ENCODE measurements at places on chromosomes 3 and 15.

- DNase-seq: no peak
Observed at GRCh38 chr15:22918056-22918455, 62.1 kb downstream of the CYFIP1 start.

- no peak for DNase-seq
Observed at GRCh38 chr15:22967084-22967770, 12.9 kb downstream of the CYFIP1 start.

GRCh38 chr3:55330756-55331155, 156.3 kb downstream of the WNT5A start:
- no peak for DNase-seq

GRCh38 chr3:106115557-106115956, 246.7 kb upstream of the CBLB start:
- DNase-seq: no peak

GRCh38 chr3:165549037-165549436, 288.2 kb downstream of the BCHE start:
- no peak for DNase-seq

DNA sequence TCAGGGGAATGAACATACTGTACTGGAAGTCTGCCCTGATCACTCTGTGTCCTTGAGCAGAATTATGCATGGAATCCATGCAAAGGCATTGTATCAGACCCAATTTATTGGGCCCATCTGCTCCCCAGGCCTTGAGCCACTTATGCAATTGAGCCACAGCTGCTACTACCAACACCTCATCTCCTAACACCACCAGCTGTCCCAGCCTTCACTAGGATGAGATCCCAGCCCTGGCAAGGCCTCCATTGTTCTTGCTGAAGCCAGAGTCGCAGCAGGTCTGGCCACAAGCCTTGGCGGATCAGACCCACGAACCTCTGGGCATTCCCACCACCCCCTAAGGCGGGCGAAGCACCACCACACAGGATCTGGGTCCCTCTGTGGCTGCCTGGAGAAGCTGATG, 9.2 kb upstream of the NME9 start:
- no peak for DNase-seq

DNA sequence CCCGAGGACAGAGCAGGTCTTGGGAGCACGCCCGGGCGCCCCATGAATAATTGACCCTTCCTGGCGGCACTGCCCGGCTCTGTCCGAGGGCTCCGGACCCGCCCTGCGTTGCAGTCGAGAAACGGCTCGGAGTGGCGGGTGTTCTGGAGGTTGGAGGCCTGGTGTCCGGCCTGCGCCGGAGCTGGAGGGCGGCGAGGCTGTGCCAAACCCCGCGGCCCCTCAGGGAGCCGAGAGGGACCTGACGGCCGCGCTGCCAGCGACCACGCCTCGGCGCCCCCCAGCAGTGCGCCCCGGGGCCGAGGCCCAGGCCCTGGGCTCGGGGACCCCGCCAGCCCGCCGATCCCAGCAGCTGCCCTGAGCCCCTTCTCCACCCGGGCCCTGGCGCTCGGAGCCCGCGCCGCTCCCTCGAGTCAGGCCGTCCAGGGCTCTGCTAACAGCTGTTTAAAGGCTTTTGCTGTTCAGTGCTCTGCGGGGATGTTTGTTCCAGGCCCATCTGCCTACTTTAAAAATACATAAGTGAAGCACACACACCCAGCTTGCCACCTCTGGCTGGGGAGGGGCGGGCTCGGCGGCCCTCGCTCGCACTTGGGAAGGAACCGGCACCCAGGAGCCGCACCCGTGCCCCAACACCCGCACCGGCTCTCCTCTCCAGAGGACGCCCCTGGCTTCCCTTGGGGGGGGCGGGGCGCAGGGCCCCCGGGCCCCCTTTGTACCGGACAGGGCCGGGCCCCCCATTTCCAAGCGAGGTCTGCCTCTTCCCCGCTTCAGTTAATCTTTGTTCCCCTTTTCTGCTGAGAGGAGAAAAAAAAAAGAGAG, 730 bp upstream of the ZNF710 start:
- no peak for DNase-seq

DNA sequence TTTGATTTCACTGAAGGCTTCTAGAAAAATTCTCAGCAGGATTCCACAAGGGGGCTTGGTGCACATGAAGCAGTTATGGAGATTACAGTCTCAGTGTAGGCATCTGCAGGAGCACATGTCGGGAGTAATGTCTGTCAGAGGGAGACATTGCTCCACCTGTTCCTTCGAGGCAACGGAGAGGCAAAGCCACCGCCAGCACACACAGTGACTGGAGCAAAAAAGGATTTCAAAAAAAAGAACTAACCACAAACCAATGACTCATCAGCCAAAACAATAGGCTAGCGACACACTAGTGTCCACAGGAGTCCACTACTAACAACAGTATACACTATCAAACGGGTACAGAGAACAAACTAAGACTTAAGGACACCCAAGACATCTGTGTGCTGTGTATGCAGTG, 68.9 kb downstream of the NPTN start:
- no peak for DNase-seq

GRCh38 chr3:16767006-16767405, 117.7 kb upstream of the PLCL2 start:
- no peak for DNase-seq

GRCh38 chr3:48013288-48013980, 2.8 kb downstream of the MAP4 start:
- no peak for DNase-seq

DNA sequence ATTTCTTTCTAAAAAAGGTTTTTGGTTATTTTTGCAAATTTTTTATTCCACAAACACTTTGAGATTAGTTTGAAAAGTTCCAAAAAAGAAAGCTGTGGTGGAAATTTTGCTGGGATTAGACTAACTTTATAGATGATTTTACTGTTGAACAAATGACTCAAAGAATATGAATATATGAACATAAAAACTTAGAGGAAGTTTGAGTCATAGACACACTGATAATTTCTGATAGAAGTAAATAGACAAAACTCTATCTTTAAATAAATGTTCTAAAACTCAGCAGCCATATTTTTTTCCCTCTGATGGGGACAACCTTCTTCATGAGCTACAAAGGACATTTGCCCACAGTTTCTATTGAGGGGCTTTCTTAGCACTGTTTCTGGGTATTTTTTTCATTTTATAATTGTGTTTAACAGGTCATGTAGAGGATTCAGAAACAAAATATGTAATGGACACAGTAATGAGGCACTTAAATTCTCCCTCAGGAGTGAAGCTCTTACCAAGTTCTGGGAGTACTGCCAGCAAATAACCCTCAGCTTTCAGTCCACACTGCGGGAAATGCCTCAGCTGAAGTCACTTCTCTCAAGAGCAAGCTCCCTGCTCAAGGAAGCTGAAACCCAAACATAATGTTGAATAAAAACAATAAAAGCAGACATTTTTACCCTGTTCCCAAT, 157.6 kb downstream of the NFKBIZ start:
- no peak for DNase-seq

GRCh38 chr3:114336122-114336697, 42.4 kb downstream of the TIGIT start:
- DNase-seq: no peak

- DNase-seq: no peak
Observed at GRCh38 chr3:107392549-107393165, 15.4 kb downstream of the CCDC54 start.

GRCh38 chr15:68795298-68795848, 25.3 kb downstream of the ANP32A start:
- peak; percentile 32 for DNase-seq

DNA sequence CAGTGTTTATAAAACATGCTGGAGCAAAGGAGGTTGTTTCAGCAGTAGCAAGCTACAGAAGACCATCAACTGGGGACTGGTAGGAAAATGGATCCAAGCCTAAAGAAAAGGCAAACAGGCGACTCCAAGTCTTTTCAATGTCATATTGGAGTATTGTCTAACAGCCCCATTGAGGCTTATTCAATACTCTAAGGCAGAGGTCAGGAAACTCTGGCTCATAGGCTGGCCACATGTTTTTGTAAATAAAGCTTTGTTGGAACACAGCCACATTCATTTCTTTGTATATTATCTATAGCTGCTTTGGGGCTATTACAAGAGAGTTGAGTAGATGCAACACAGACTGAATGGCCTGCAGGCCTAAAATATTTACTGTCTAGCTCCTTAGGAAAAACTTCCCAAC, 77.5 kb downstream of the RPL22L1 start:
- DNase-seq: no peak

DNA sequence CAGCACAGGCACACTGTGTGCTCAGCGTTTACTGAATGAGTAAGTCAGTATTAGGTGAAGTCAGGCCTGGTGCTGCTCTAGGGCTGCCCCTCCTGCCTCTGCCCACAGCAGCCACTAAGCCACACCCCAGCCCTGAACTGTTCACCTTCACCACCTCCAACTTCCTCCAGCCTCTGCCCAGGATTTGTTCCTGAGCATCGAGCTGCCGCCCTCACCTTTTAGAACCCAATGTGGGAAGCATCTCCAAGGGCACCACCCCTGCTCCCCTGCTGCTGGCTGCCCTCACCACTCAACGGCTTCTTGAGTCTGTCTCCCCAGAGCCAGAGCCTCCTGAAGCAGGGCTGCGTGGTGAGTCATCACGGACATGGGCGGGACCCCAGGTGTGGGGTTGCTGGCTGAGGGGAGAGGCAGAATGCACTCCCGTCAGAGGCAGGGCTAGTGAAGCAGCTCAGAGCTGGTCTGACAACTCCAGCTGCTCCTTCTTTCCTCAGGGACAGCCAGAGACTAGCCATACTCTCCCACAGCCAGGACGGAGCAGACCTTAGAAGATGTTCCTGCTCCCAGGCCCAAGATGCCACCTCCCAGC, 5.8 kb downstream of the HYAL2 start:
- peak; percentile 57 for DNase-seq

- DNase-seq: no peak
Observed at GRCh38 chr3:14234251-14235002, 55.8 kb downstream of the LSM3 start.

DNA sequence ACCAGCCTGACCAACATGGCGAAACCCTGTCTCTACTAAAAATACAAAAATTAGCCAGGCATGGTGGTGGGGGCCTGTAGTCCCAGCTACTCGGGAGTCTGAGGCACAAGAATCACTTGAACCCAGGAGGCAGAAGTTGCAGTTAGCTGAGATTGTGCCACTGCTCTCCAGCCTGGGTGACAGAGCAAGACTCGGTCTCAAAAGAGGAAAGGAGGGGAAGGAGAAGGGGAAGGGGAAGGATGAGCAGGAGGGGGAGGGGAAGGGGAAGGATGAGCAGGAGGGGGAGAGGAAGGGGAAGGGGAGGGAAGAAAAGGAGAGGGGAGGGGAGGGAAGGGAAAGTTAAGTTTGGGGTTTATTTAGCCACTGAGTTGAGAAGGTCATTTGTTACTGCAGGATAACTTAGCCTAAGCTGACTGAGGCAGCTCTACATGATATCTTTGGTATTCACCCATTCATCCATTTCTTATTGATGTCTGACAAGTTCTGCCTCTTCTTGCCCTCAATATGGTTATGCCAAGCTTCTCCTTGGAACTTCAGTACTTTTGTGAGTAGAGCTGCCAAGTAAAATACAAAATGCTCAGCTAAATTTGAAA, 15.9 kb upstream of the ABHD2 start:
- DNase-seq: no peak

GRCh38 chr15:25772500-25772899, 90.6 kb downstream of the ATP10A start:
- DNase-seq: no peak

GRCh38 chr3:187833375-187833774, 88.1 kb upstream of the BCL6 start:
- DNase-seq: no peak

DNA sequence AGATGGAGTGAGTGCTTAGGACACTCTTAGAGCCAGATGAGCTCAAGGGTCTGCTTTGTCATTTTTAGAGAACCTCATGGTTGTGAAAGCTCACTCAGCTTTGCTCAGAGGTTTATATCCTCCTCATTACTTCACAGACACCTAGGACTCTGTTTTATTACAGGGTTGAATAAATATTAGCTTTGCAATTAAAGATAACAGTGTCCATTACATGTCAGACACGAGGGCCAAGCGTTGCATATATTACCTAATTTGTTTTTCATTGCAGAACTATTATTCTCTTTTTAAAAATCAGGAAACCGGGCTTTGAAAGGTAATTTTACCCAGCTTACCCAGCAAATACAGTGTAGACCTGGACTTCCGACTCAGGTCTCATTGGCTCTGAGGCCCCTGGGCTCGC, 16.1 kb downstream of the MAP6D1 start:
- DNase-seq: no peak

DNA sequence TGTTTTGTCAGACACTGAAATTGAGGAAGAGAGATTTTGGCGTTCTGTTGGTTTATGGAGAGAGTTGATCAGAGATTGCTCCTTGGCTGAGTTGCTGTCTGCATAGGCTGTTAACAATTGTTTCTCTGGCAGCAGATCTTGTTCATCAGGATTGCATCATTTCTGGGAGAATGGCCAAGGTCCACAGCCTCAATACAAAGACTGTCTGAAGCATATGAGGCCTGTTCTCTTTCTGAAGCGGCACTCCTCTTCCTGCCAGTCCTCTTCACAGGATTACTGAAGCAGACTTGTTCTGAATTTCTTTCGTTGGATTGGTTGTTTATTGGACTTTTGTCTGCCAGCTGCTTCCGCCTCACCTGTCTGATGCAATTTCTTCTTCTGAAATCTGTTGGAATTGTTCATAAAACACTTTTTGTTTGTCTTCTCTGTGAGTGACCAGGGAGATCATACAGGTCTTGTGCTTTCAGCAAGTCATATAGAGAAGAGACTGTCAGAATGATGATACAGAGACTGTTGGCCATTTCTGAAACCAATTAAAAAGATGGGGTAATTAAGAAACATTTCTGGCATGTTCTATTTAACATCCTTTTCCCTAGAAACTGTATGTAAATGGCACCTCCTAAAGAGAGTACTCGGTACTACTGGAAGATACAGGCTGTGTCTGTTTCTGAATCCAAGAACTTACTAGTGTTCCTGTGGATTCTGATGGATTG, 25.5 kb downstream of the SETD5 start:
- no peak for DNase-seq

- DNase-seq: no peak
Observed at GRCh38 chr3:70614111-70614510, 301.7 kb upstream of the MDFIC2 start.

GRCh38 chr3:104564045-104564643, 802.6 kb upstream of the ALCAM start:
- peak; percentile 32 for DNase-seq

GRCh38 chr15:83248151-83249029, 36.1 kb downstream of the BNC1 start:
- DNase-seq: no peak

GRCh38 chr15:62853841-62854225, 188.7 kb upstream of the TPM1 start:
- DNase-seq: no peak

- no peak for DNase-seq
Observed at GRCh38 chr3:22951910-22952309, 251.2 kb upstream of the UBE2E2 start.

GRCh38 chr3:110738531-110738930, 333.1 kb upstream of the NECTIN3 start:
- no peak for DNase-seq

DNA sequence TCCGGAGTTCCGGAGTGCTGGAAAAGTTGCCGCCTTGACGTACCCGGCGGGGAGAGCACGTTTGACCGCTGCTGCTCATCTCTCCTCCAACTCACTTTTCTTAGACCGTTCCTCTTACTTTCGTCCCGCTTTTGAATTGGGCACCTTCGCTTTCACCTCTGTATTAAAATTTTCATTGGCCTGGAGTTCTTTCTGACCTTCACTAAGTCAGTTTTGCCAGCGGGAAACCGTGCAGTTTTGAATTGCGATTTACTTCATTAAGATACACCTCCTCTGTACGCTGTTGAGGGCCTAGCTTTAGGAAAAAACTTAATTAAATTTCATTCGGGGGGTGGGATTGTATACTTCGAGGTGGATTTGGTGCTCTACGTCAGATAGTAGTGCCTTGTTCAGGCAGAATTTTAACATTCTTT, 1.3 kb downstream of the GMPS start:
- no peak for DNase-seq
